KBM-7 (cell line): ENCODE measurements at places on chromosomes 1 and 21.

- no peak for DNase-seq
Measured at GRCh38 chr1:192573499-192573898, 2.1 kb upstream of the RGS1 start.

DNA sequence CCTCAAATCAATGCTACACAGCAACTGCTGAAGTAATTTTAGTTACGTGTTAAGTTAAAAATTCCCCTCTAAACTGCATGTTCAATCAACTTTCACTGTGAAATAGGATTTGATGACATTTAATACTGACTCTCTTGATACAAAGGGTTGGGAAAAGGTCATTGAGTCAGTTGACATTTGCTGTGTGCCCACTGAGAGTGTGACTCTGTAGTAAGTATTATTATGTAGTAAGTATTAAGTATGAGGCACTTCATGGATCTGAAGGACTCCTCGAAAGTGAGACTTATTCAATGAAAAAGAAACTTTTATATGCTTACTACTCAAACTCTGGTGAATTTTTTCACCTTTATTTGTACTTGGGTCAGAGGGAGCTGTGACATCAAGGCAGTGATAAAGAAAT lies 83.1 kb upstream of the S1PR1 start:
- DNase-seq = no peak

DNA sequence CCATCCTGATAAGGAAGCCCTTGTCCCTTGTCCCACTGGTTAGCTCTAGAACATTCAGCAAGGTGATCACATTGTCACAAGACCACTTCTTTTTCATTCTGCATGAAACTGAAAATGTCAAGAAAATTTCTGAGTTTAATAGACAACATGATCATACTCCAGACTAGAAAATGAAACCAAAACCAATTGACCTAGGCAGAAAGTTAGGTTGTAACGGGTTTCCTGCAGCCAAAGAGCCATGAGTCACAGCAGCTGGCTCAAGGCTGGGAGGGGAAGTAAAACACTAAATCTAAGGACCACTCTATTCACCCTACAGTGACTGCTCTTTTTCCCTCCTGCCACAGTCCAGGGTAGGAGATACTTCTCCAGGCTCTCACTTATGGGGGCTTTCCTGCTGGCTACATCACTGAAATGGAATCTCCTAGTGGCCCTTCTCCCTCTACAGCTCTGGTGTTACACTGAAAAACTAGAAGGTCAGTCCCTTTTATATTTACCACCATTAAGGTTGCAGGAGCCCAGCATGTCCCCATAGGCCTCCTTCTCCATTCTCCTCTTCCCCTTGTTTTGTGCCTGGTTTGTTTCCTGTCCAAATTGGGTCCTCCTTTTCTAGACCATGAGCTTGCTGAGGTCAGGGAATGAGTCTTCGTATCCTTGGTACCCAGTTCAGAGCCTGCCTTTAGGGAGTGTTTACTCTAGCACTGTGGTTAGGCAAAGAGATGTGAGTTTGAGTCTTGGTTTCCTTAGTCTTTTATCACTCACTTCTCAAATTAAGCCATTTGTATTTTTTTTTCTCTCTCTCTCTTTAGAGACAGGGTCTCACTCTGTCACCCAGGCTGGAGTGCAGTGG lies 236.5 kb upstream of the JUN start:
- DNase-seq = peak; percentile 72

GRCh38 chr1:92858564-92859399 lies 26.9 kb downstream of the RPL5 start:
- DNase-seq = peak; percentile 91

- no peak for DNase-seq
Measured at GRCh38 chr1:162135271-162135775, 65.8 kb downstream of the NOS1AP start.

GRCh38 chr1:93659822-93660503 lies 21.7 kb downstream of the BCAR3 start:
- no peak for DNase-seq

DNA sequence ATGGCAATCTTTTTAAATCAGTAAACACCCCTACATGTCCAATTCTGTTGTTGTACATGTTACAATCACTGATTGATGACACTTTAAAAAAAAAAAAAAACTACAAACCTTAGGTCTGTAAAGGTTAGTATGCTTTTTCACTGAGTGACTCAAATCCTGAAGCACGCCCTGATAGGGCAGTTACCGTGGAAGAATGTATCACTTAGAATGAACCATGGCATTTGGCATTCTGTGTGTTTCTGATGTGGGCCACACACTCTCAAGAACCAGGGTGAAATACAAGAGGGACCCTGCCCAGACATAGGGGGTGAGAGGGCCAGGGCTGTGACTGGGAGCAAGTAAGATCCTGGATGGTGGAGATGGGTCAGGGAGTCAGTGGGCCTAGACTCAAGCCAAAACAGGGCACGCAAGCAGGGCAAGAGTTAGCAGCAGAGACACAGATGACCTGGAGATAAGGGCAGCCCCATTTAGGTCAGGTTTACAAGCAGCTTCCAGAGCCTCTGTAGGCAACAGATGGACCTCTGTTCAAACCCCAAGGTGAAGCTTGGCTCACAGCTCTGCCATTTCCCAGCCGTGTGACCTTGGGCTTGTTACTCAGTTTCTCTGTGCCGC lies 47.6 kb upstream of the DMRTB1 start:
- DNase-seq = no peak

GRCh38 chr1:210882414-210883221 lies 251.3 kb downstream of the KCNH1 start:
- no peak for DNase-seq

DNA sequence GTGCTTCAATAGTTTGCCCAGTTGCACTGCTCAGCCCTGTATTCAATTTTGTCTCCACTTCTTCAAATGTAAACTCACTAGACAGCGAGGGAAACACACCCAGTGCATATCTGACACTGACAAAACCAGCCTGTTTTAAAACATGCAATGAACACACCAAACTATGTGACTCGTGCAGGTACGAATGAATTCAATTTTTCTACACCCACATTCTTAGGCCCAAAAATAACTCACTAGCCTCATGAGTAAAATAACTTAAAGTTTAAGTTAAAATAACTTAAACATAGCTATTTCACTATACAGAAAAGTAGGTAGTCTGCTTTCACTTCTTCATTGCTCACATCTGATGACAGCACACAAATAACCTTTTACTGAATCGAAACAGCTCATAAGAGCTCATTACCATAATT lies 21.1 kb downstream of the TTC13 start:
- no peak for DNase-seq

DNA sequence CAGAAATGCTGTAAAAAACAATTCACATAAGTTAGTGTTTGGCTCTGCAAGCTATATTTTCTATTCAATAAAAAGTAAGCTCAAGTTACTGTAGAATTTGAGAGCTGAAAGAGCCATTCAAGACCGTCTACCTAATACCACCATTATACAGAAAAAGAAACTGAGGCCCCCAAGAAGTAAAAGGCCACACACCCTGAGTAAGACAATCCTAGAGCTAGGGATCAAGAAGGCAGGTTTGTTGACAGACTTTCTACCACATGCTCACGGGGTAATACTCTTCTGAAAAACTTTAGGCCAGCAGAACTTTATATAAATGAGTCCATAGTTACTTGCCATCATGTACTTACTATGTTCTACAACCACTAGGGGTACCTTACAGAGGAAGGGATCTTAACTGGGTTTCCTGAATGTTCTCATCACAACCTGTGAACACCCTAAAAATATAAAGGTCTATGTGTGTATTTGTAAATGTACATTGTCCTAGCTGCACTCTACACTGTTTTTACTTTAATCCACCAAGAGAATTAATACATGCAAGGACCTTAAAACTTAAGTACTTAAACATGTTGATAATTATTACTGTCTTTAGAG lies 2.7 kb downstream of the PSMG1 start:
- no peak for DNase-seq

DNA sequence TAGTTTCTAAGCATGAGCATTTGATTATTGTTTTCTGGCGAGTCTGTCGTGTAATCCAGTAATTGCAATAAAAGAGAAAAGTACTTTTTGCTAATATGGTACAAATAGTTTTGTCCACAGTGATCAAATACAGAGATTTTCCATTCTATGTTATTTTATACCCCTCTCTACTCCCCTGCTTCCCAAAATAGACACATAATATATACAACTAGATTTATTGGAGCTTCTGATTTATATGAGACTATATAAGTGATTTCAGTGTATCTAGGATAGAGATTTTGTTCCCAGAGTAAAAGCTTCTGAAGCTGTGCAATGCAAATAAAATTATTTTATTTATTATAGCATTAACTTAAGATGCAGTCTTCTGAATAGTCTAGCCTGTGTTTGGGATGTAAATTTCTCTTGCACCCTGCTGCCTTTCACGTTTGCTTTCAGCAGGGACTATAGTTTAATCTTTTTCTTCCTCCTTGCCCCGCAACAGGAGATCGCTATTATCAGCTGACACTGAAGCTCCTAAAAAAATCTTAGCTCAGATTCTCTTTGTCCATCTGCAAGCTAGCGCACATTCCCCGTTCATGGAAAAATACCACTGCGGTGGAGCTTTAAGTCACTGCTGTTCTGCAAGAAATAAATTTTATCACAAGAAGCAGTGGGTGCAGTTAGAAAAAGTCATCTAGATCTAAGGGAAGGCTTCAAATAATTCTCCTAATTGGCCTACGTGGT lies 273.3 kb downstream of the DISC1 start:
- no peak for DNase-seq

- DNase-seq = no peak
Measured at GRCh38 chr1:56190806-56191365, 388.5 kb downstream of the PLPP3 start.

DNA sequence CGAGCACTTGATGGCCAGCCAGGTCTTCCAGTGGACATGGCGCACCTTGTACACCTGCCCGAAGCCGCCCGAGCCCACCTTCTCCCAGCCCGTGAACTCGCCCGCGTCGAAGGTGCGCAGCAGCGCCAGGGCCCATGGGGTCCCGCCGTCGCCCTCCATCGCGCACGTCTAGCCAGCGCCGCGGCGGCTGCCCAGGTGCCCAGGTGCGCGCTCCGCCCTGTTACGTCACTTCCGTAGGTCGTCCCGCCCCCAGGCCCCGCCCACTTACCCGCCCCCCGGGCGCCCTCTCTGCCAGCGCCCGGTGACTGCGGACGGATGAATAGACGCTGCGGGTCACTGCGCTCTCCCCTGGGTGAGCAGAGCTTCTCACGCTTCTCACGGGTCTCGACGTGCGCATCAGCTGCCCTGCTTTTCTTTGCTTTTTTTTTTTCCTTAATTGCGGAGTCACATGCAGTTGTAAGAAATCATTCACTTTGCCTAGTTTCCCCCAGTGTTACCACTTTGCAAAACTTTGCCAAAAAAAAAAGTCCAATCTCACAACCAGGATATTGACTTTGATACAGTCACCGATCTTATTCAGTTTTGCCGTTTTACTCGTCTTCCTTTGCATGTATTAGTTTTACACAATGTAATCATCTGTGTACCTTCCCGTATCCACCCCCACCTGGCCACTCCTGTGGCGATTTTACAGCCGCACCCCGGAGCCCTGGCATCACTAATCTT lies at the start of gene RIPK4:
Gene RIPK4 (minus strand): TSS at position 170 of the 723 bp plus-strand sequence. CDS start 11 bp downstream, at position 159.
- DNase-seq = no peak

DNA sequence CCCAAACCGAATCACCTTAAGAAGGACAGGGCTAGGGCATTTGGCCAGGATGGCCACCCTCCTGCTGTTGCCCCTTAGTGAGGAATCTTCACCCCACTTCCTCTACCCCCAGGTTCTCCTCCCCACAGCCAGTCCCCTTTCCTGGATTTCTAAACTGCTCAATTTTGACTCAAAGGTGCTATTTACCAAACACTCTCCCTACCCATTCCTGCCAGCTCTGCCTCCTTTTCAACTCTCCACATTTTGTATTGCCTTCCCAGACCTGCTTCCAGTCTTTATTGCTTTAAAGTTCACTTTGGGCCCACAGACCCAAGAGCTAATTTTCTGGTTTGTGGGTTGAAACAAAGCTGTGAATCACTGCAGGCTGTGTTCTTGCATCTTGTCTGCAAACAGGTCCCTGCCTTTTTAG lies 3.6 kb downstream of the BTG2 start:
- no peak for DNase-seq

DNA sequence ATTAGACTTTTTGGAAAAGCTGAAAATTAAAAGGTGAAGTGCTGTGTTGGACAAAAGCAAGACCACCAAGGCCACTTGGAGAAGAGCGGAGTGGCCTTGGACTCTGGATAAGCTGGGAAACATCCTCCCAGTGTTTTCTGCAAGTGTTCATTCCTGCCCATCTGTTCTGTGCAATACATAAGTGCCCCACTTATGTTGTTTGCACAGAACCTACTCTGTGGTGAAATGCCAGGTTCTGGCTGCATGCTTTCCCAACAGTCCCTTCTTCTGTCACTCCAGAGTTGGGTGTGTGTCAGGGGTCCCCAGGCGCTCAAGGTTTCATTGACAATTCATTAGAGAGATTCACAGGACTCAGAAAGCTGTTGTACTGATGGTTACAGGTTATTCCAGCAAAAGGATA lies 30.3 kb downstream of the NHLH2 start:
- DNase-seq = no peak
